ENCODE measurements at places on chromosomes 3 and 15.
A peak's percentile ranks its signal among the peaks of the same experiment; 100 is the strongest.

DNA sequence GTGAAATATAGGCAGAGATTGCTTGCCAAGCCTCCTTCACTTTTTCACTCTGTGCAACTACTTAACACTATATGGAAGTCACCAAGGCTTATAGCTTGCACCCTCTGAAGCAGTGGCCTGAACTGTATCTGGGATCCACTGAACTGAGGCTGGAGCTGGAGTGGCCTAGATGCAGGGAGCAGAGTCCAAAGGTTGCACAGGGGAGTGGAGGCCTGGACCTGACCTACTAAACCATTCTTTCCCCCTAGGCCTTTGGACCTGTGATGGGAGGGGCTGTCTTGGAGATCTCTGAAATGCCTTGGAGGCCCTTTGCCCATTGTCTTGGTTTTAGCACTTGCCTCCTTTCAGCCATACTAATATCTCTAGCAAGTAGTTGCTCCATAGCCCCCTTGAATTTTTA lies 57.5 kb downstream of the P2RY1 start:
- no peak for DNase-seq

DNA sequence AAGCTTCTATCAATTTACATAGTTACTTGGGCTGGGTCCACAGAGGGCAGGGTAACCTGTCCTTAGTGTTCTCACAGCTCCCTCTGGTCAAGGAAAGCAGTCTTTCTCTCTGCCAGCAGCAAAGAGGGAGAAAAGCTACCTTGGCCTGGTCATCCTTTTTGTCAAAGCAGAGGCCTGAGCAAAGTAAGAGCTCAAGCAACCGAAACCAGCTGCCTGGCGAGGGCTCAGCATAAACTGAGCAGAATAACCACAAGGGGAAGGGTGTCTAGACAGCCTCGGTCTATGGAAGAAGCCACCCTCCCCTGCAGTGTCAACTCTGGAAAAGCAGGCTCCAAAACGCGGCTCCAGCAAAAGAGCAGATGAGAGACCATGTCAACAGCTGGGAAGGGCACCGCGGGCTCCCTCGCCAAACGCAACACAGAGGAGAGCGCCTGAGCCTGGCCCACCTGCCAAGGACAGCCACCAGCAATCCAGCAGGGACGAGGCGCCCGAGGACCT lies 17.4 kb downstream of the LRIG1 start:
- no peak for DNase-seq

GRCh38 chr3:128334766-128335165 lies 131.9 kb downstream of the DNAJB8 start:
- DNase-seq: peak; percentile 63

- no peak for DNase-seq
Measured at GRCh38 chr15:63492541-63493077, 11.8 kb upstream of the USP3 start.

DNA sequence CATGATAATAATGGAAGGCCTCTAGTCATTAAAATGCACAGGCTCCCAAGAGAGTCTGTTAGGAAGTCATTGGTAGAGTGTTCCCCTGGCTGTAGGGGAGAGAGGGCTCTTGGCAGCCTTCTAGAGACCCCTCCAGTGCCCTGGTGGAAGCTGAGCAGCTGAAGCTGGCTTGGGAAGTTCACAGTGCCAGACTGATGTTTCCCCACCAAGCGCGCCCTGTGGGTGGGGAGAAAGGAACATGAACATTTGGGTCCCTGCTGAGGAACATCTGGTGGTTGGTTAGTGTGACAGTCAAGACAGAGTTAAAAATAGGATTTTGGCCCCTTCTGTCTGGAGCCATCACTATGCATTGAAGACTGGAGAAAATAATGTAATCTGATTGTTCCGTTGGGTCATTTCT lies 37.1 kb upstream of the RGMA start:
- no peak for DNase-seq

DNA sequence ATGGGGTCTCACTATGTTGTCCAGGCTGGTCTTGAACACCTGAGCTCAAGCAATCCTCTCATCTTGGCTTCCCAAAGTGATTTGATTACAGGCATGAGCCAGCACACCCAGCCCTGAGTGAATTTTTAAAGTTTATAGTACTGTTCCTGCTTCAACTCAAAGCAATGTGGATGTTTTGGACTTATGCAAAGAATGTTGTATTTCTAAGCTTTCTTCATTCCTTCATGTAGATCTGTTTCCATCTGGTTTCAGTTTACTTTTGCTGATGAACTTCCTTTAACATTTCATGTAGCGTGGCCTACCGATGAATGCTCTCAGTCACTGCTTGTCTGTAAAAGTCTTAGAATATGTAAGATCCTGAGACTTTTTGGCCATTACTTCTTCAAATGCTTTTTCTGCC lies 23.2 kb downstream of the NRG4 start:
- DNase-seq: no peak

DNA sequence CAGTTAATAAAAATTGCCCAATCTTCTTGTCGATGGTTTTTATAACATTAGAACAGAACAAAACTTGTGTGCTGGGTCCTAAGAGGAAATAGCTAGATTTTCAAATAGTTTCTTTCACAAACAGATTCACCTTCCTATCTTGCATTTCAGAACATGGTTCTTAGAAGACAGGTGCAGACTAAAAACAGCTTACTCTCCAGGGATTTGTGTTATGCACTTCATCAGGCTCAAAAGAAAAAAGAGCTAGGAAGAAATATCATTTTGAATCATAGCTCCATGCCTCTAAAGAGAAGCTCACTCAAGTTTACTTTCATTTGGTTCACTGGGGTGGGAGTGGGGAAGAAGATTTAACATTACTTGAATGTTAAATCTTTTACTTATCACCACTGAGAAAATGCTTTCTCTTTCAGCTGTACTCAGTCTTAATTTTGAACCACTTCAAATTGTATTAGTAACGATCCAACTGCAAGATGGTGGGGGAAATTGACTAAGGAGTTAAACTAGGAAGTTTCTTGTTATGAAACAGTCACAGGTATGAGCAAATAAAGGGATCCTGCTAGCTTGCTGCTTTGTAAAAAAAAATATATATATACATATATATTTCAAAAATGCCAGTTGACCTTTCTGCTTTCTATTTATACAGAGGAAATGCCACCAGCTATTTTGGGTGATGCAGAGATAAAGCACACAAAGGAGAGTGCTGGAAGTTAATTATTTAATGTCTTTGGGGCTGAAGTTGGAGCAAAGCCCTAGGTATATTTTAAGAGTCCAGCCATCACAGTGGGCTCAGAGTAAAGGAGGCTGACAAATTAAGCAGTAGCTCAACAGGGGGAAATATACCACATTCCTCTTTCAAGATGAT lies 28.3 kb upstream of the NUDT16 start:
- DNase-seq: no peak

GRCh38 chr15:35058534-35059054 lies 26.5 kb downstream of the NANOGP8 start:
- no peak for DNase-seq

GRCh38 chr3:124121379-124122312 lies 129.7 kb upstream of the ROPN1 start:
- no peak for DNase-seq

DNA sequence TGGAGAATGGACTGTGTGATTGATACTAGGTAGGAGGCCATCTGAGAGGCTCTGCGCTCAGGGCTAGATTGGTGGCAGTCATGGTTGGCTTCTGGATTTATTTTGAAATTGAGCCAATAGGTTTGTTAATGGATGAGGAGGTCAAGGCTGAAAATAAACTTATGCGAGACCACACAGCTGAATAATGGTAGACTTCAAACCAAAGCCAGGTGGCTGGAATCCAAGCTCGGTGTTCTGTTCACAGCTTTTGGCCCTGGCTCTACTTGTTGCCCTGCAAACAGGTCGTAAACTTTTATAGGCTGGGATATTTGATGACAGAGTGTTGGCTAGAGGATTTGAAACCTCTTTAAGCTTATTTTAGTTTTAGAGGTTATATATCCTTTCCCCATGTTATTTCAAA lies 160.4 kb downstream of the CHL1 start:
- DNase-seq: no peak

- no peak for DNase-seq
Measured at GRCh38 chr3:9866639-9867038, 13.4 kb downstream of the CIDEC start.

- no peak for DNase-seq
Measured at GRCh38 chr3:161349529-161350312, 21.6 kb downstream of the SPTSSB start.

- DNase-seq: no peak
Measured at GRCh38 chr3:24067483-24067882, 122.4 kb downstream of the NR1D2 start.

DNA sequence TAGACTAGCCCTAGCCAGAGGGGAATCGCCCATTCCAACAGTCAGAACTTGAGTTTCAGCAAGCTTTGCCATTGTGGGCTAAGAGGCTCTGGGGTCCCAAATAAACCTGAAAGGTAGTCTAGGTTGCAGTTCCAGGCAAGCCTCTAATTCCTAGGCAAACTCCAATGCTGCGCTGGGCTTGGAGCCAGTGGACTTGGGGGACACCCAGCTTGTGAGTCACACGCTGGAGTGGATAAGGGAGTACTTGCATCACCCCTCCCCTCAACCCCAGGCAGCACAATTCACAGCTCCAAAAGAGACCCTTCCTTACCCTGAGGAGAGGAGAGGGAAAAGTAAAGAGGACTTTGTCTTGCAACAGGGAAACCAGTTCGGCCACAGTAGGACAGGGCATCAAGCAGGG lies 105.2 kb upstream of the DPPA4 start:
- no peak for DNase-seq

GRCh38 chr3:197511130-197511529 lies 44.6 kb downstream of the BDH1 start:
- no peak for DNase-seq

- no peak for DNase-seq
Measured at GRCh38 chr3:187473778-187474406, 105.7 kb downstream of the RTP4 start.

- DNase-seq: no peak
Measured at GRCh38 chr15:96521386-96521785, 190.9 kb downstream of the NR2F2 start.

GRCh38 chr15:74873756-74874424 lies 725 bp upstream of the SCAMP2 start:
- no peak for DNase-seq

DNA sequence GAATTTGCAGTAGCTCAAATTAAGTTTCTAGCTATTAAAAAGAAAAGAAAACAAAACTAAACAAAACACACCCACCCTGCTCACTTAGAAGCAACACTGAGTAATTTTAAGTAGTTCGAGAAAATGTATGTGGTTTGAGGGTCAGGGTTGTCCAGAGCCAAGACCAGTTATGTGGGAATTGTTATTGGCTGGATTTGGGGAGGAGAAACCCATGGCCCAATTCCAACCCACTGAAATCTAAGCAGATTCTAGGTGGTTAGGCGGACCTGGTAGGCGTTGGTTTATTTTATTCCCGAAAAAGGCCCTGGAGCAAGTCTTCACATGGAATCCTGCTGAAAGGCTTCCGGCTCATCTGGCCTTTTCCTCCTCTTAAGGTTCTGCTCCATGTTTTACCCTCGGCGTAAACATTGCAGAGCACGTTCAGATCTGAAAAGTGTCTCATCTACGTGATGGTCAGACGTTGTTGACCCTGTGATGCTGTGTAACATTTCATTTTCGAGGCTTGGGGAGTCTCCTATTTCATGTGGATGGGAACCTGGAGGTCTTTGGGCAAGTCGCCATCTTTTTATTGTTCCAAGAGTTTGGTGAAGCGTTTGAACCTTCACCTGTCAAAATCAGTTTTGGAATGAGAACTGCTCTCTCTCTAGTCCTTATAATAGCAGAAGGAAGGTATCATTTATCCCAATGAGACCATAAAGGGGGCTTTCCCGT lies 64.0 kb downstream of the FLNB start:
- DNase-seq: no peak

DNA sequence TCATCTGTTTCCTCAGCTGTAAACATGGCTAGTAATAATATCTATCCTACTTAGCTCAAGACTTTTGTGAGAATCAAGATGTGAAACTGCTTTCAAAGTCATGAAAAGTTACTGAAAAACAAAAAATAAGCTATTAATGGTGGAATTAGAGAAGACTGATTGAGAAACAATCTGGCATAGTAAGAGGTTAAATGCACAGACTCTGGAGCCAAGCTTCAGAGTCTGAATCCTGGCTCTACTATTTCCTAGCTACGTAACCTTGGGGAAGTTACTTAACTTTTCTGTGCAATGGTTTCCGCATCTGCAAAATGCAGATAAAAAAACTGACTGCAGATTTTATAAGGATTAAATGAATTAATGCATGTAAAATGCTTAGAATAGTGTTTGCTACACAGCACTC lies 28.8 kb downstream of the LRRFIP2 start:
- no peak for DNase-seq

DNA sequence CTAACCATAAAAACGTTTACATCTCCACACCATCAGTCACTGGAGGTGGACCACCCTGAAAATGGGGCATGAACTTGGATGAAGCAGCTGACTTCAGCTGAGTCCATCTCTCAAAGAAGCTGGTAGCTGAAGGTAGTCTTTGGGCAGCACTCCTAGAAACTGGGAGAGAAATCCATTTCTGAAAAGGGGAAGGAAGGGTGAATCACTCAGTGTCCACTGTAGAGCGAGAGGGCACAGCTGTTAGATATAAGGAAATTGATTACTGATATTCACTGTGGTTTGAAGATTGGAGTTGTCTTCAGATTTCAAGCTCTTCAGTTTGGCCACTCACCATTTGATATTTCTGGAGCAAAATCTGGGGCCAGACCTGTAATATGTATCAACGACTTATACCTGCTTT lies 499.0 kb upstream of the UBE2E2 start:
- DNase-seq: no peak

Measured in chondrocyte (in vitro differentiated cells).